ENCODE measurements at places on chromosomes 3 and 15.

- no peak for DNase-seq
These were observed 16.8 kb upstream of the CLDN16 start for GRCh38 chr3:190371152-190371551.

DNA sequence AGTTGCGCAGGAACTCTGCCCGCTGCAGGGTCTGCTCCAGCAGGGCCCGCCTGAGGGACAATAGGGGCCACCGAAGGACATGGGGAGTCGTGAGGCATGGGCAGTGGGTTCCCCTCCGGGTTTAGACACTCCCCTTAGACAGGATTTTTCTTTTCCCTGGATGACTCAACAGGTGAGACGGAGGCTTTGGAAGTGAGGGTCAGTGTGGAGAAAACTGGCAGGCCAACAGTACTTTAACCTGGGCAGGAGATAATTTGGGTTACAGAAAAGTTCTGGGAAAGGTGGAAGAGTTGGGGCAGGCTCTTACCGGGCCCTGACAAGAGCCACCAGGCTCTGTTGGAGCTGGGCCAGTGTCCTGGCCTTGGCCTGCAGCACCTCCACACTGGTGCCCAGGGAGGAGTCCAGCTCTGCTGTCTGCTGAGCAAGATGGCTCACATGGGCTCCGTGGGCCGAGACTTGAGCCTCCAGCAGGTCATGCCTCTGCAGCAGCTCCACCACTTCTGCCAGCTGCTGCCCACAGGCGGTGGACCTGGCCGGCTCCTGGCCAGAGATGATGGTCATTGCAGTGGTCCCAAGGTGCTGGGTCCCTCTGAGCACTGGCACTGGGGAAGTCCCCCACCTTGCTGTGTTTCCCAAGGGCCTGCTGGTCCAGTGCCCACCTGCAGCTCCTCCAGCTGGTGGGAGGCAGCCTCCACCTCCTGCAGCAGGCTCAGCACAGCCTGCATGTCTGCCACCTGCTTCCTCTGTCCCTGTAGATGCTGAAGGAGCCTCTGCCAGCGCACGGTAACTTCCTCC lies 11.0 kb downstream of the SPTBN5 start:
- DNase-seq, result no peak

DNA sequence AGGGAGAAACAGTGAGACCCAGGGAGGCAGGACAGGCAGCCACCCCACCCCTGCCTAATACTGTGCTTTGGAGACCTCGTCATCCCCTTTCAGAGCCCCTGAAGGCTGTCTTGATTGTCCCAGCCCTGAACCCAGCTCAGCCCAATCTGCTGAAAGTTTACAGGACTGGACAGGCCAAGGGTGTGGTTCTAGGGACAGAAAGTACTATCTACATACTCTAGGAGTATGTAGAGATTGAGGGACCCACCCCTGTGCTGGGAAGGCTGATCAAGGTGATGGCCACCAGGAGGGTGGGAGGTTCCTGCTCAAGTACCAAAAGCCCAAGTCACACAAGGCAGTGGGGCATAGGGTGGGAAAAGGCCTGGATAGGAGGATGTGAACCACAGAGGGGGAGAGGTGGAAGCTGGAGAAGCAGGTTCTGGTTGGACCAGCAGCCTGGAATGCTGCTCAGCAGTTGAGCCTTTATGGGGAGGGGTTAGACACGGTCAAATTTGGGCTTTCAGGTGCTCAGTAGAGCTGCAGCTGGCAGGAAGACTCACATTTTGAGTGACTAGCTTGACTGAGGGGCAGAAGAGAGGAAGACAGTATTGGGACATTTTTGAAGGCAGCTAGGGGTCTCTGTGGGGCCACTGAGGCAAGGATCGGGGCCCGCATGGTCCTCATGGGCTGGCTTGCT lies 6.7 kb downstream of the NBEAL2 start:
- no peak for DNase-seq

DNA sequence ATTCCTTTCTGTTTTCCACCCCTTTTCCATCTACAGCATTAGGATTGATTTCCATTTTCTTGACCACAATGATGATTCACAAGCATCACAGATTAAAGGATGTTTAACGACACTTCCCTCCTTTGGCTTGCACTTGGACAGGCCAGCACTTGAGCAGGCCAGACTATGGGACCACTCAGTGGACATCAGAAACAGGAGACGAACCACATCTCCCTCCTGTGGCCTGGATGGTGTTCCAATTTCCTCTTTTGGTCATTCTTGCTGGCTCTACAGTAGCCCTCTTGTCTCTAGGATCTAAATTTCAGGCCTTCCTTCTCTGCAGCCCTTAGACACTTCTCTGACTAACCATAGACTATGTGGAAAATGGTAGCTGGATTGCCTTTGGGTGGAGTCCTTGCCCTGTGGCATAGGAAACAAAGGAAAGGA lies 78.8 kb upstream of the BOC start:
- DNase-seq, result peak; percentile 50

- DNase-seq, result no peak
These were observed 122.2 kb upstream of the WNT5A start for GRCh38 chr3:55609230-55609827.

DNA sequence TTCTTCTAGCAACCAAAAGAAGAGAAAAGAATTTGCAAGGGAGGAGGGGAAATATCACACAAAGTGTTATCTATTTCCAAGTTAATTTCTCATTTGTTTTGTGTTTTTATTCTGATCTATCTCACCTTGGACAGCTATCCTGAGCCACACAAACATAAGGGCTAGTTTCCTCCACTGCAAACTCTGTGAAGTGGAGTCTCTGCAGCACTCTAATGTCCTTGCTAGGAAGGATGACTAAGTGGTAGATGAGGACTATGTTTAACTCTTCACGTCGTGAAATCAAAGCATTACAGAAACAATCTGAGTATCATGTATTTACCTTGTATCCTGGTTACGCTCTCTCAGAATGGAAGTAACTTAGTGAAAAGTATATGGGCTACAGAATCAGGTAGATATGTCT lies 33.9 kb upstream of the CHRM5 start:
- DNase-seq, result no peak

- no peak for DNase-seq
These were observed 89.3 kb downstream of the RASA2 start for GRCh38 chr3:141575879-141576743.

DNA sequence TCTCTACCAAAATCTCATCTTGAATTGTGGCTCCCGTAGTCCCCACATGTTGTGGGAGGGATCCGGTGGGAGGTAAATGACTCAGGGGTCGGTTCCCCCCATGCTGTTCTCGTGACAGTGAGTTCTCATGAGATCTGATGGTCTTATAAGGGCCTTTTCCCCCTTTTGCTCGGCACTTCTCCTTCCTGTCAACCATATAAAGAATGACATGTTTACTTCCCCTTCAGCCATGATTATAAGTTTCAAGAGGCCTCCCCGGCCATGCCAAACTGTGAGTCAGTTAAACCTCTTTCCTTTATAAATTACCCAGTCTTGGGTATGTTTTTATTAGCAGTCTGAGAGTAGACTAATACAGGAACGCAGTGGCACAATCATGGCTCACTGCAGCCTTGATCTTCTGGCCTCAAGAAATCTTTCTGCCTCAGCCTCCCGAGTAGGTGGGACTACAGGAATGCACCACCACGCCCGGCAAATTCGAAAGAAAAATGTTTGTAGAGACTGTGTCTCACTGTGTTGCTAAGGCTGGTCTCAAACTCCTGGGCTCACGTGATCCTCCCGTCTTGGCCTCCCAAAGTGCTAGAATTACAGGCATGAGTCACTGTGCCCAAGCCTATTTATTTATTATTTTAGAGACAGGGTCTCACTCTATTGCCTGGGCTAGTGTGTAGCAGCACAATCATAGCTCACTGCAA lies 101.0 kb downstream of the ATP10A start:
- DNase-seq, result no peak

GRCh38 chr3:143206955-143207337 lies 87.4 kb downstream of the CHST2 start:
- no peak for DNase-seq

DNA sequence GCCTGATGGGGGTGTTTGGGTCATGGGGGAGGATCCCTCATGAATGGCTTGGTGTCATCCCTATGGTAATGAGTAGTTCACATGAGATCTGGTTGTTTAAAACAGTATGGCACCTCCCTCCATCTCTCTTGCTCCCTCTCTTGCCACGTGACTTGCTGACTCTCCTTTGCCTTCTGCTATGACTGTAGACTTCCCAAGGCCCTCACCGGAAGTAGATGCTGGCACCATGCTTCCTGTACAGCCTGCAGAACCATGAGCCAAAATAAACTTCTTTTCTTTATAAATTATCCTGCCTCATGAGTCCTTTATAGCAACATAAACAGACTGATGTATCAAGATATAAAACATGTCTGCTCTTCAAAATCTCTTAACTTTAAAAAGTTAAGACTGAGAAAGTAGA lies 96.1 kb downstream of the TFDP2 start:
- no peak for DNase-seq

- no peak for DNase-seq
These were observed 44.3 kb upstream of the FGD5 start for GRCh38 chr3:14774431-14774830.
